Esophagus squamous epithelium (tissue), 5 donors: ENCODE measurements at places on chromosomes 5 and 9. TPM values are rescaled to one million over a fixed set of nuclear protein-coding genes. Genes with fewer than 3 reads are reported as not detected.

- H3K4me1 ChIP-seq = no peaks in the 10 kb centered on the region
- no peak overlapping the region for H3K4me3 ChIP-seq
- H3K36me3 ChIP-seq = no peaks in the 10 kb centered on the region
- no peak overlapping the region for H3K27ac ChIP-seq
Measured at GRCh38 chr5:42675602-42676001, 81.0 kb upstream of the CCDC152 start.

GRCh38 chr5:158406884-158407823, 548.2 kb upstream of the CLINT1 start:
- DNase-seq = no peak
- H3K4me1 ChIP-seq = no peaks in the 10 kb centered on the region
- no peak overlapping the region for H3K27ac ChIP-seq

ECM2 gene
- total RNA-seq = 5.1 TPM

DNA sequence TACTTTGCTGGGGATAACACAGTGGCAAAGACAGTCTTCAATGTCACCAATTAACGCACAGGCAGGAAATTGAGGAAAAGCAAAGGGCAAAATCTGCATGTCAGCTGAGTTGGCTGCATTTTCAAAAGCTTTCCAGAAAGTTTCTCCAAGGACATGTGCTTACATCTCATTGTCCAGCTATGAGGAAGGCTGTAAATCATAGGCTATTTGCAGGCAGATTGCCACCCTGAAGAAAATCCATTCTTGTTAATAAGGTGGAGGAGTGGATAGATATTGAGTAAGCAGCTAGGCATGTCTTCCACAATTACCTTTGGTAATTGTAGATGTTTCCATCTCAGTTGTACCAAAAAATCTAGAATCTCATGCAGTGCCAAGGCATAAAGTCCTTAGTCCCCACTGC, 278.0 kb upstream of the NUDT12 start:
- no peak overlapping the region for H3K27ac ChIP-seq
- no peak for DNase-seq
- H3K27me3 ChIP-seq = no peaks in the 10 kb centered on the region
- no peak overlapping the region for H3K4me3 ChIP-seq
- H3K36me3 ChIP-seq = no peaks in the 10 kb centered on the region
- no peaks in the 10 kb centered on the region for H3K4me1 ChIP-seq

DNA sequence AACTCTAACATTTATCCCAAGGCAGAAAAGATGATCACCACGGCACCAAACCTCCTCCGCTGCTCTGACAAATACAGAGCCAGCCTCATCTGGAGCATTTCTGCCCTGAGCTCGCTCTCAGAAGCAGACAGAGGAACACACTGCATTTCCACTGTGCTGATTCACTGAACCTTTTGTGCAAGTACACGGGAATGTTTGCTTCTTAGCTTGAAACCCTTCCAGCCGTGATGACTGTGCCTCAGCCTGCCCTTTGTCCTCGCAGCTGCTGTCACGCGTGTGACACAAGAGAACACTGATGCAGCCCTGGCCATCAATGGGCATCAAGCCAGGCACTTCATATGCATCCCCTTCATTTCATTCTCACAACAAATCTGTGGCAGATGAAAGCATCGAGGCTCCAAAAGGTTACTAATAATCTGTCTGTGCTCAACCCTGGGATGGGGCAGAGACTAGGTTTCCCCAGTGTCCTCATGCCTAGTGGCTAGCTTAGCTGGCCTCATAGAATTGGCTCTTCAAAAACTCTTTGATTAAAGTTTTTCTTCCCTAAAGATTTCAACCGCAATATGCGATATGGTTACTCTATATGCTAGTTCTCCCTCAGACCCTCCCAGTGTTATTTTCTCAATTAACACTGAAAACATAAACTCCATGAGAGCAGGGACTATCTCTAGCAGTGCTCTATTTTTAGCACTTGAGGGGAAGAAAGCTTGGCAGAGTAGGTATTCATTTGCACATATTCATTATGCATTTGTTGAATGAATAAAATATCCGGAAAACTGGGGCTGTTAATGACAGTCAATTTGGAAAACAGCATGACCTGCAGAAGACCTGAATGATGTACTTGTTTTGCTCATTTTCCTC, 7.3 kb downstream of the CDC14B start:
- H3K4me3 ChIP-seq = no peak overlapping the region
- H3K4me1 ChIP-seq = peaks cover 16% of the 10 kb centered on the region
- H3K27ac ChIP-seq = peak overlapping the region; percentile 25
- no peak for DNase-seq
- H3K36me3 ChIP-seq = no peaks in the 10 kb centered on the region
- no peaks in the 10 kb centered on the region for H3K27me3 ChIP-seq

GRCh38 chr9:15155826-15156225, 151.2 kb downstream of the TTC39B start:
- H3K27ac ChIP-seq = no peak overlapping the region
- H3K36me3 ChIP-seq = no peaks in the 10 kb centered on the region
- no peak for DNase-seq
- H3K4me3 ChIP-seq = no peak overlapping the region
- peaks cover 29% of the 10 kb centered on the region for H3K4me1 ChIP-seq
- H3K27me3 ChIP-seq = no peaks in the 10 kb centered on the region

DNA sequence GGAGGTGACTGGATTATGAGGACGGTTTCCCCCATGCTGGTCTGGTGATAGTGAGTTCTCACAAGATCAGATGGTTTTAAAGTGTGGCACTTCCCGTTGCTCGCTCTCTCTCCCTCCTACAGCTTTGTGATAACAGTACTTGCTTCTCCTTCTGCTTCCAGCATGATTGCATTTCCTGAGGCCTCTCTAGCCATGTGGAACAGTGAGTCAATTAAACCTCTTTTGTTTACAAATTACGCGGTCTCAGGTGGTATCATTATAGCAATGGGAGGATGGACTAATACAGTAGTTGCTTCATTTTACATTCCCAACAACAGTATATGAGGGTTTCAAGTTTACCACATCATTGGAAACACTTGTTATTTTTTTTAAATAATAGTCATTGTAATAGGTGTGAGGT, 937.3 kb upstream of the ARRDC3 start:
- H3K4me1 ChIP-seq = no peaks in the 10 kb centered on the region
- H3K27me3 ChIP-seq = no peaks in the 10 kb centered on the region
- no peak overlapping the region for H3K4me3 ChIP-seq
- H3K36me3 ChIP-seq = no peaks in the 10 kb centered on the region
- H3K27ac ChIP-seq = no peak overlapping the region
- DNase-seq = no peak

GRCh38 chr5:66993448-66993847, 203.2 kb downstream of the CD180 start:
- H3K27me3 ChIP-seq = no peaks in the 10 kb centered on the region
- H3K36me3 ChIP-seq = no peaks in the 10 kb centered on the region
- H3K4me1 ChIP-seq = peaks cover 12% of the 10 kb centered on the region

DNA sequence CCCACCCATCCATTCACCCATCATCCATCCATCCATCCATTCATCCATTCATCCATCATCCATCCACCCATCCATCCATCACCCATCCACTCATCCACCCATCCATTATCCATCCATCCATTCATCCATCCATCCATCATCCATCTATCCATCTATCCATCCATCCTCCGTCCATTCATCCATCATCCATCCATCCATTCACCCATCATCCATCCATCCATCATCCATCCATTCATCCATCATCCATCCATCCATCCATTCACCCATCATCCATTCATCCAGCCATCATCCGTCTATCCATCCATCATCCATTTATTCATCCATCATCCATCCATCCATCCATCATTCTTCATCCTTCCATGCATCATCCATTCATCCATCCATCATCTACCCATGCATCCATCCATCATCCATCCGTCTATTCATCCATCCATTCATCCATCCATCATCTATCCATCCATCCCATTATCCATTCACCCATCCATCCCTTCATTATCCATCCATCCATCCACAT, 10.1 kb downstream of the ASS1 start:
- peaks cover 32% of the 10 kb centered on the region for H3K4me1 ChIP-seq
- H3K27ac ChIP-seq = no peak overlapping the region
- no peak overlapping the region for H3K4me3 ChIP-seq

GRCh38 chr9:84499969-84500582, 159.5 kb upstream of the SLC28A3 start:
- no peaks in the 10 kb centered on the region for H3K4me1 ChIP-seq
- no peak overlapping the region for H3K27ac ChIP-seq
- DNase-seq = no peak
- no peaks in the 10 kb centered on the region for H3K27me3 ChIP-seq
- no peaks in the 10 kb centered on the region for H3K36me3 ChIP-seq

KCNV2 gene
- total RNA-seq = not detected
